ENCODE measurements at places on chromosomes 4 and X.

GRCh38 chrX:18390941-18391538 is 34.4 kb upstream of the CDKL5 start:
- peak; percentile 52 for DNase-seq

DNA sequence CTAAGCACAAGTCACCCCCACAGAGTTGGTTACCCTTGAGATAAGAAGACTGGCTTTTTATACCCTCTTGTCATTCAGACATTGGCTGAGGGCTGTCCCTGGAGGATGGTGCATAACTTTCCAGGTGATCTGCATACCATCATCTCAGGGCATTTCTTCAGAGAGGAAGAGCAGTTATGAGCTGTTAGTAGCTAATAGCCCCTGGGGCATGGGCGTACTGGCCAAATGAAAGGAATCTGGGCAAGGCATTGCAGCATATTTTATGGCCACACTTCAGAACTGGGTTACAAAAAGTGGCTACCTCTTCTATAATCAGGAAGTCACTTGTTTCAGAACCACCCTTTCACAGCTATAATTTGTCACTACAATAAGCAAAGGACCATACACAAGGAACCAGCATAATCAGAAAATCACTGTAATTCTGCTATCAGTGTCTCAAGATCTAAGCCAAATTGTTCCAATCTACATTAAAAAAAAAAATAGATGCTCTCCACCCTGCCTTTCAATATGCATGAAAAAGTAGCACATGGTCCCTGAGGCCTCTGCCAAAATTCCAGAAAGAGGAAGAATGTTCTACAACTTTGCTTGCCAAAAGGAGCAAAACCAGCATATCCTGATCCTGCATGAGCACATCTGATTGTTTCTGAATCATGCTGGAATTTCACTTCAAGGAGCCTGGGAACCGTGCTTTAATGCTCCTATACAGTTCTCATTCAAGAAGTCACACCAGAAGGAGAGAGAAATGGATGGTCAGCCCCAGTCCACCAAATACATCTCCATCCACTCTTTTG is 92.0 kb downstream of the TMEM144 start:
- no peak for DNase-seq

DNA sequence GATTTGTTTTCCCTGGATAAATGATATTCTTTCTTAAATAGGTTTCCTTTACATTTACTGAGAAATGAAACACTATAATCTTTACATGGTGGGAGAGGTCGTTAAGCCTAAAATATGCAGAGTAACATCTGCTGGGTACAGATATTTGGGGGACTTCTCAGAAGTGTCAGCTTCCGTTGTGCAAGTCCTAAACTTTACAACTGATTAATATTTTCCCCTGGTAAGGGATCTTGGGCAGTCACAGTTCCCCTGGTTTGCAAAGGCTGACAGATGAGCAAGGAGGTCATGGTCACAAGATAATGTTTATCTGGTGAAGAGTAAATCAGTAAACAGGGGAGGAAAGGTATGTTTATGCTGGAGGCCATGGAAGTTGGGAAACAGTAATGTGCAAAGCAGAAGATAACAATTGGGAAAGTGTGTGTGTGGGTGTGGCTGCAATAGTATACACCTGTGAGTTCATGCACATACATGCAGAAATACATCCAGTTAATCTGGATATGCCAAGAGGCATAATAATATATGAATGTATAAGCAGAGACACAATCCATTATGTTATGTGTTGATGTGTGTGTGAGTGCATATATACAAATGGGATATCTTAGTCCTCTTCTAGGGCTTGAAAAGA is 508.2 kb upstream of the FAM241A start:
- DNase-seq = no peak

GRCh38 chrX:150213481-150214030 is 149.6 kb upstream of the MAMLD1 start:
- DNase-seq = no peak

DNA sequence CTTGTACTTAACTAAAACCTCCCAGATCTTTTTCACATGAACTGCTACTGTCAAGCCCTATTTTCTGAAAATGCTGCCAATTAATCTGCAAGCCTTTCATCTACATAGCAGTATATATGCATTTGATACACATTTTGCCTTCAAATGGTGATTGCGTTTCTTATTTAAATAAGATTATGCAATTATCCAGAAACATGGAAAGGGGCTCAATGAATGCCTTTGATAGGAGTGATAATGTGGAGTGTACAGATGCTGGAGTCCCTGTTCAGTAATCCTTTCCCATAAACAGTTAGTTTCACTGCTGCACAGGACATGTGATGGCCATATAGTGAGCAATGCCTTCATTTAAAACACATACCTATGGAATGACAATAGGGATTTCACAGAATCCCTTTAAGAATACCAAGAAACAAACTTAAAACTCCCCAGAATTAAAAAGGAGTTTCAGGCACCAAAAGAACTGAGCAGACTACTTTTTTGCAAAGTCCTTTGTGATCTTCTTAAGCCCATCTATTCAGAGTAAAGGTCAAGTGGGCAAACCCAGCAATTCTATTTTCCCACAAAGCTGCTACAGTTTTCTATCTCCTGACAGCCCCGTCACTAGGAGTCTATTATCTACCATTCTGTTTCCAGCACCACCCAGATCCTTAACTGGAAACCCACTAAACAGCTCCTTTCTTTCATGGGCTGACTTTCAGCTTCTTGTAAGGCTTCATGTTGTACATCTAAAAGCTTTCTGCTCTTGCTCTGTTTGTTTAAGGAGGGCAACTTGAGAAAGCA is 120.3 kb downstream of the UNC5C start:
- DNase-seq = no peak

DNA sequence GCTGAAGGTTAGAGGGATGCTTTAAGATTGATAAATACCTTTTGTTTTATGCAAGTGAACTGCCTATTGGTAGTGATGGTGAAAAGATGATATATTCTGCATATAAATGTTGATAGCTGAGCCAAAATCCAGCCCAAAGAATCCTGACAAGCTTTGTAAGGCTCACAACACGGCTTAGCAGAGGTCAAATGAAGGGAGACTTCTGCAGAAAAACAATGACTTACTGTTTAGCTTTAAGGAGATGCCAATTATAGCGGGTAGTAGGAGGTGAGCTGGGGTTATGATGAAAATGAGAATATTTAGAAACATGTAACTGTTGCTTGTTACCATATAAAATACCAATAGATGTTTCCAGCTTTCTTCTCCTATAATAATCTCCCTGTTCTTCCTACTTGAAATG is 97.1 kb downstream of the AFF1 start:
- DNase-seq = no peak

DNA sequence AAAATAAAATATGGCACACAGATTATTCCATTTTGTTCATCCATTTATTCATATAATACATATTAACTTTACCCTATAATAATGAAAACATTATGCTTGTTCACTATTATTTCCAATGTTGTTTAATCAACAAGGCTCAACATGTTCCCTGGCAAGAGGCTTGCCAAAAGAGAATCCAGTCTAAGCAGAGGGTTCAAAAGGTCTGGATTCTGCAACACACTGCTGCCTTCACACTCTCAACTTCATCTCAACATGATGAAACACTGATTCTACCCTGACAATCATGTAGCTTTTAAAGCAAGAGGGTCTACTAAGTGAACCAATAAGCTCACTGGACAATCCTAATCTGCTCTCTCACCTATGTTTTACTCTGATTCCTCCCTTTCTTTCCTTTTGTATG is 101.1 kb downstream of the MID1 start:
- DNase-seq = no peak

- no peak for DNase-seq
Observed at GRCh38 chr4:25080571-25080970, 49.8 kb upstream of the LGI2 start.

DNA sequence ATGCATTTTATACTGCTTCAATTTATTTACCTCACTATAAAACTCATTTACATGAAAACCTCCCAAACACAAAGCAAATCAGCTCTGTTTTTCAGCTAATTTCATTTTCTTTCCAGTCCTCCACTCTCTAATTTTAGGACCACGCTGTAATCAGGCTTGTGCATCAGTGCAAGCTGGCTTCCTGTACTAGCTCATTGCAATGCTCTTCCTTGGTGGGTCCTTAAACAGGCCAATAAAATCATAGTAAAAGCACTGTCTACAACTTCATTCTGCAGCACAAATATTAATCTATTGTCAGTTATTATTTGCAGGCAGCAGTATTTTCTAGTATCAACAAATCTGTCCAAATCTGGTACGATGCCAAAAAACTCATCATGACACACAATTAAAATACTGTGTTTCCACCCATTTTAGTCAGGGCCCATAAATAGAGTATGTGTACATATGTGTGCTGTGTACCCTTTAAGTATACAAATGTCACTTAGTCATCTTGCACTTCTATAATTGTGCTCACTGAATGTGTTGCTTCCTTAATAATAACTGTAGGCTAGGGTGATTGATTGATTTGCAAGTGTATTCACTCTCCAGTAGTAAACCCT is 178.2 kb upstream of the HCCS start:
- DNase-seq = no peak

- no peak for DNase-seq
Observed at GRCh38 chrX:132821974-132822633, 136.3 kb downstream of the HS6ST2 start.

DNA sequence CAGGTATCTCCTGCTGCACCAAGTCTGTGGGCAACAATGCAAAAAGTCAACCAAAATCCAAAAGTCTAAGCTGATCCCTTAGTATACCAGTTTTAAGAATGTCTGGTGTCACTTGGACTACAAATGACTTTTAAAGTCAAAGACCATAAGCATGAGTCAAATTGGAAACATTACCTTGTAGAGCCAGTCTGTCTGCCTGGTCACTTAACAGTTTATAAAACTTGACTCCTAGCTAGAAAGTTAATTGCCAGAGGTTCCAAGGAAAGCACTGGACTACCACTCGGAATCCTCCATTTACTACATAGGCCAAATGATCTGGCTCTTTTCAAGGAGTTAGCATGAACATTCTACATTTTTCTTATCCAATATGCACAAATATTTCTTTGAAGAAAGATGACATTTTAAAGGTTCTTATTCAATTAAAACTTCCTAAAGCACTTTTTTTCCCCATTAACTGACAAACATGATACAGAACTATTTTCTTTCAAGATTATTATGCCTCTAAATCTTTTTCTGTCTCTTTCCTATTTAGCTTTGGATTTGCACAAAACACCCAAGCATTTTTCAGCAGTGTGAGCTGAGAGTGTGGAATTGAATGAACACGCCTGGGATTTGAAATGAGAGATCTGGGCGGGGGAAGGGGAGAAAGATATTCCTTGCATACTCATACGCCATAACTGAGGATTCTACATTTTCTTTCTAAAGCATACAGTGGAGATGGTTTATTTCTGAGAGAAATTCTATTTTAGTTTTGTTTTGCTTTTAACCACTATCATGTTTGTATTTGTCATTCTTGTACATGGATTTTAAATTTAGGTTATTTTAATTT is 188.4 kb downstream of the SHROOM3 start:
- no peak for DNase-seq

- DNase-seq = no peak
Observed at GRCh38 chr4:1253831-1254230, 4.9 kb upstream of the CTBP1 start.

- DNase-seq = no peak
Observed at GRCh38 chrX:102959471-102959870, 22.4 kb downstream of the RAB40AL start.

- DNase-seq = no peak
Observed at GRCh38 chr4:11456401-11456800, 27.7 kb upstream of the HS3ST1 start.

DNA sequence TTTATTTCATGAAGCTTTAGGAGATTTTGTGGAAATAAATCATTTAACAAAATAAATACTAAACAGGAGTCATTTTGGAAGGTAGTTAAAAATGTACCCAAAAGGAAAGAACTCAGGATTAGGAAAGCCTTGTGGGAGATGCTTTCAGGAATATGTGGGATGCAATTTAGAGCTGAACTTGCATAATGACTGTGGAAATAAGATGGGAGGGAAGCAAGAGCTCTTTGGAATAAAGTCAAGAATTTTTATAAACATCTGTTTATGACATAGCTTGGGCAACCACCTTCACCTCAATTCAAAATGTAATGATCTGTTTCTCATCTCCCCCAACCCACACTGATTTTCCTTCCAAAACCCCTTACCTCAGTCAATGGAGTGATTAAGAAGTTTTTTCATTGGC is 623.8 kb downstream of the FAT4 start:
- no peak for DNase-seq

DNA sequence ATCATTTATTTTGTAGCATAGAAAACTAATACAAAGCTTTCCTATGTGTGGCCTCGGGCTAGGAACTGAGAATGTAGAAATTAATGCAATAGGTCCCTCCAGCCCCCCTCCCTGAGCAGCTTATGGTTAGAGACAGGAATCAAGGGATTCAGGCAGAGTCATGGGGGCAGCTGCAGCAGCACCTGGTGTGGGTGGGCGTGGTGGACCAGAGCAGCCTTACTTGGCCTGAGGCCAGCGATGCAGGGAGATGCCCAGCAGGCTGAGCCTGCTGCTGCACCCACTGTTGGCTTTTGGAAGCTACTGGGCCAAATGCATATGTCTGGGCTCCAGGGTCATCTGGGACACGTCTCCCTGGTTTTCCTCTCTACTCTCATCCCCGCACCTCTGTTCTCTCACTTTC is 74.0 kb downstream of the STK32B start:
- DNase-seq = no peak

GRCh38 chrX:106726485-106727437 is at the start of gene RNF128:
TSS of gene RNF128 (plus strand) at chrX:106726701. CDS start at chrX:106726914, 213 bp downstream.
- peak; percentile 0 for DNase-seq

- no peak for DNase-seq
Observed at GRCh38 chrX:151982222-151982621, 7.7 kb upstream of the GABRE start.

DNA sequence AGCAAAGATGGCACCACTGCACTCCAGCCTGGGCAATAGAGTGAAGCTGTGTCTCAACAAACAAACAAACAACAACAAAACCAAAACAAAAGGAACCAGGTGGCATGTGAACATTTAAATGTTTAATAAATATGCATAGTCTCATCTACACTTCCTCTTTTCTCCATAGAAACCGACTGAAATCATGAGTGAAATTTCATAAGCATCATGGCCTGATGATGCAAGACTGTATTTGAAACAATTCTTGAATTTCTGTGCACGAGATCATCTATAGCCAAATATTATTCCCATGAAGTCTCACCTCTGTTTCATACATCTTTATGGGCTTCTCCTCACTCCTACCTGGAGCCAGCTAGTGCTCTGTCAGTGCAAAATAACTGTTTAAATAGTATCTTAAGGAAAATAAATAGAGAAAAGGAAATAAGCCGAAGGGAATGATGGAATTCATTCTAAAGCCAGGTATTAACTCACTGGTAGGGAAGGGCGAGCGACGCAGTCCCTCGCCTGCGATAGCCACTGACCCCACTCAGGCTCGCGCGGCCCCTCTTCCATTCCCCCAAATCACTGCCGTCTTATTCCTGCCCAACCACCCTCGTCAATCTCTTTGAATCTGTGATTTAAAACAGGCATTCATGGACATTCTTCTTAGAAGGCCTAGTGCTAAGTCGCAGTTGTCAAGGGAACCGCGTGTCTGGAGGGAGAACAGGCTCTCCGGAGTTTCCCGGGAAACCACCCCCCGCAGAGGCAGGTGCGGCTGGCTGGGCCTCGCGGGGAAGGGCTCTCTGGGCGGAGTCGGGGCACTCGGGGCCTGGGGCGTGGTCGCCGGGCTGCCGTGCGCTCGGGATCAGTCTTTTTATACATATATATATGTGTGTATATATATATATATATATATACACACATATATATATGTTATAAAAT is 52.4 kb upstream of the TRIM2 start:
- DNase-seq = peak; percentile 62

GRCh38 chr4:13938299-13938698 is 310.8 kb upstream of the BOD1L1 start:
- DNase-seq = no peak

Data from hindlimb muscle (tissue), 1 donor.